ENCODE measurements at places on chromosomes 12 and 14. TPM values are rescaled to one million over a fixed set of nuclear protein-coding genes. Genes with fewer than 3 reads are reported as not detected.

SCAF11 gene
- 64.8 TPM for total RNA-seq

NUDT4 gene
- total RNA-seq: 21.6 TPM

RND1 gene
- 2.6 TPM for total RNA-seq

ZFHX2 gene
- total RNA-seq: 0.44 TPM

ACTN1 gene
- 117 TPM for total RNA-seq

TAS2R7 gene
- not detected for total RNA-seq

RNU6-8 gene
- total RNA-seq: not detected

All from esophagus mucosa (tissue), 1 donor.